Stimulated activated CD4-positive, alpha-beta T cell treated with anti-CD3 and anti-CD28 coated beads, Interleukin-12 subunit alpha, Interleukin-12 subunit beta, amount 100 ng/mL, for 4 hours (primary cell): ENCODE measurements at places on chromosomes 4 and X.

- DNase-seq, result no peak
These were observed 340.4 kb upstream of the FAT1 start for GRCh38 chr4:187064033-187064432.

GRCh38 chrX:1434871-1435240 lies 17.9 kb downstream of the ASMTL start:
- DNase-seq, result no peak

- DNase-seq, result no peak
These were observed 59.3 kb upstream of the NDP start for GRCh38 chrX:44032479-44032878.

- DNase-seq, result no peak
These were observed 109.9 kb downstream of the ZNF518B start for GRCh38 chr4:10347281-10347795.

GRCh38 chrX:72687396-72687795 lies 26.7 kb downstream of the PHKA1 start:
- no peak for DNase-seq

DNA sequence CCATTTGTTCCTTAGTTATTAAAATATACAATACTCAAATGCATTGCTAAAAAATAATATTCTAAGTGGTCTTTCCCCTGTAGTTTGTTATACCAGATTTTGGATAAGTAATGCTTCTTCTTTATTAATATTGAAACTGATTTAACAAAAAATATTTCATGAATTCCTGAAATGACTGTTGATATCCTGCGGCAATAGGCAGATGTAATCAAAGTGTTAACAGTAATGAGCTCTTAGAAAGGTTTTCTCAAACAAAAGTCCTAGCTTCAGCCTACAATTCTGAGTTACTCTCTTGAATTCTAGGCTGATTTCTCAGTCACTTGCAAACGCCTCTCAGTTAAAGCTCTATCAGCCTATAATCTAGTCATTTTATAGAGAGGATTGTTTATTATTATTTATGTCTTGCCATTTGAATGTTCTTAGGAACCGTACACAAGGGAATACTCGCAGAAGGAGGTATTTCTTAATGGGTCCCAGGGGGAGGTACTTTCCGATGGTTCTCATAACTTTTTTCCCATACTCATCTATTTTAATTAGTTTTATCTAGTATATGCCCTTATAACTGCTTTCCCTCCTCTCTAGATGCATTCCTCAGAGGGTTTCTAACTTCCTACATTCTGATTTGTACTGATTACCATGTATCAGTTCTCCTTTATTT lies 96.8 kb downstream of the FNIP2 start:
- no peak for DNase-seq

DNA sequence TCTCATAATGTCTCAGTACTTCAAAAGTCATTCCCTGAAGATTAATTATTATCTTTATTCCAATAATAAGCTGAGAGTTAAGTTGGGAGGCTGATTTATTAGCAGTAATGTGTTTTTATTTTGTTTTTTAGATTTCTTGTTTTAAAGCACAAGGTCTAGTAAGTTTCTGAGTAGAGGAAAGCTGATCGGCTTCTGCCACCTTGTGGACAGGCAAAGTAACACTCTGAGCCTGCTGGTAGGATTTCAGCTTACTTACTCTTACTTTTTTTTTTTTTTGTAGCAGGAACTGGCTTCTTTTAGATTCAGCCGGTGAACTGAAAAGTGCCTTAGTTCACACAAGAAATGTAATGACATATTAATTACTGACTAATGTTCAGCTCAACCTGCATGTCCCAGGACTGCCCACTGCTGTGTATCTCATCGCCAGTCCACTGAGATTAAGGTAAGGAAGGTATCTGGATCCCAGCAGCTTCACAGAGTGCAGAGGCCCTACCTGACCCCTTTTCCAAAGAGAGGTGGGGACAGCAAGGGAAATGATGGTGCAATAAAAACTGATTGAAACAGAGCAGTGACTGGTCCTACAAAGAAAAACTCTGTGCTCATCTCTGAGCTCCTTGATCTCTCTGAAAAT lies 126.5 kb downstream of the ADGRA3 start:
- DNase-seq, result peak; percentile 23

DNA sequence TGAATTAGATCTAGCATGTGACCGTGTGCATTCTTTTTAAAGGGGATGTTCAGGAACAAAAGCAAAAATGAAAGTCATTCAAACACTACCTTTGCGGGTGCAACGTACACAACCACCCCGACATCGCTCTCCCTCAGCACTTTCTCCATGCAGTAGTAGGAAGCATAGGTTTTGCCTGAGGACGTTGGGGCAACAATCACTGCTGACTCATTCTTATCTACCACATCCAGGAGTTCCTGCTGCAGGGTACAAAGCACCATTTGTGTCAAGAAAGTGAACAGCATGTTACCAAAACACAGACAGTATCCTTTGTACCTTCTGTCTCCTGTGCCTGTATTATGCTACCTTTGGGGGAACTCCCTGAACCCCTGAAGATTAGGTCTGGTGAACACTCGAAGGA lies 58.6 kb downstream of the DDX60L start:
- DNase-seq, result no peak

DNA sequence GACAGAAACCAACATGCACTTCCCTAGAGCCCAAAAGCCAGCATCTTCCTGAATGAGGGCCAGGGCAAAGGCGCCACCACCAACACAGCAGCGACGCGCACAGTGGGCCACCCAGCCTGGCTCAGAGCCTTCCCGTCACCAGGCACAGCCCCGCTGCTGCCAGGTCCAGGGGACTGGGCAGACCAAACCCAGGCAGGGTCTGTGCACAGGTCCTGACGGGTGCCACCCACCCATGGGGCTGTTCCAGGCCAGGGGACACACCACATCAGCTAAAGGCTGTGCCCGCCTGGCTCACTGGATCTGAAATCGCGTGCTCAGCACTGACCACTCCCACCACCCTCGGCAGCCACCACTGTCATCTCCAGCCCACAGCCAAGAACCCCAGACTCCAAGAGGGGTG lies 13.8 kb downstream of the FAM53A start:
- no peak for DNase-seq

- no peak for DNase-seq
These were observed 66.2 kb downstream of the EGF start for GRCh38 chr4:109978704-109979454.

- DNase-seq, result no peak
These were observed 46.2 kb downstream of the MAGEB5 start for GRCh38 chrX:26262121-26262523.

DNA sequence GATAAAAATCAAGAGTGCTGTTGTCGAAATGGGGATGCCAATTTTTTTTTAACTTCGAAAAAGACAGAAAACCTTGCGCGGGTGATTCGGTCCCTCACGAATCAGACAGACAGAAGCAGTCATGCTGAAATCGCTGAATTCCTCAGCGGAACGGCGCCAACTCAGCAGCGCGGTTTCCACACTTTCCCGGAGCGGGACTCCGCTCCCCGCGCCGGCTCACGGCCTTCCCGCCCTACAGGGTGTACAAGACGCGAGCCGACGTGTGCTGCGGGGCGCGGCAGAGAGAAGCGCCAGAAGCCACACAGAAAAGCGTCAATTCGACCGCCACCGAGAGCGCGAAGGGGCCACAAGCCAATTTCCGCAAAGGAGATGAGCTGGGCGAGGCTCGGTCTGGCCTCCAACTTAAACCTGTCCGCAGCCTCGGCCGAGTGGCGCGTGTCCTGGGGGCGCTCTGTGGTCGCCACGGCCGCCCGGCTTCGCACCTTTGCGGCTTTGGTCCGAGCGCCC lies 1.3 kb downstream of the NEXMIF start:
- DNase-seq, result peak; percentile 4

DNA sequence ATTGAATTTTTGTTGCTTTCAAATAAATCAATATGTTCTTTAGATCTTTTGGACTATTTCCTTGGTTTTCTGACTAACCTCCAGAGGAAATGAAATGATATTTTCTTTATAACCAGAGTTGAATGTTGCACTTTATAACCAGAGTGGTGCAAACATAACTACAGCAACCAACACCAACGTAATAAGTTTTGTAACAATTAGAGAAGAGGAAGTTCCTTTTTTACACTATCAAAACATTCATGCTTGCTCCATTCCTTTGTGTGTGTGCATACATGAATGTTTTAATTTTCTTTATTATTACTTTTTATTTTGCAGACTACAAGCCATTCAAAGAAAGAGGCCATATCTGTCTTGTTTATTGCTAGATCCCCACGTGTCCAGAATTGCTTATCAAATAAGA lies 193.0 kb upstream of the PPP3CA start:
- DNase-seq, result no peak

GRCh38 chr4:84931961-84932360 lies 34.5 kb downstream of the WDFY3 start:
- DNase-seq, result no peak

GRCh38 chrX:17414027-17414658 lies 39.1 kb downstream of the NHS start:
- no peak for DNase-seq

- peak; percentile 7 for DNase-seq
These were observed 791 bp downstream of the GUCY1B1 start for GRCh38 chr4:155759372-155760252.

DNA sequence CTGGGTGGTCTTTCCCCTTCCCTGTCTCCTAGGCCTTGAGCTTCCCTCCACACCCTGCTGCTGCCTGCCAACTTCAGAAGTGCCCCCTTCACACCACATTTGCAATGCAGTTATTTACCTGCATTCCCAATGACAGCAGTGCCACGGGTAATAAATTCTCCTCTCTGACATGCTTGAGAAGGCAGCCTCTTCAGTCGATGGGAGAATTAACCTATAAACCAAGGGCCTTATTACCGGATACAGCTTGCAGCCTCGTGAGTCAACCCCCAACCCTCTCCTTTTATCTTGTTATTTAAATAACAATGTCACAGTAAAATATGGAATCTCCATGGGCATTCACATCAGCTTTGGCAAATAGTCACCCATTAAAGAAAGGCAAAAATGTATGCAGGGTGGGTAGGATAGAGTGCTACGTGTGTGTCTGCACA lies 34.7 kb upstream of the LGI2 start:
- DNase-seq, result no peak

DNA sequence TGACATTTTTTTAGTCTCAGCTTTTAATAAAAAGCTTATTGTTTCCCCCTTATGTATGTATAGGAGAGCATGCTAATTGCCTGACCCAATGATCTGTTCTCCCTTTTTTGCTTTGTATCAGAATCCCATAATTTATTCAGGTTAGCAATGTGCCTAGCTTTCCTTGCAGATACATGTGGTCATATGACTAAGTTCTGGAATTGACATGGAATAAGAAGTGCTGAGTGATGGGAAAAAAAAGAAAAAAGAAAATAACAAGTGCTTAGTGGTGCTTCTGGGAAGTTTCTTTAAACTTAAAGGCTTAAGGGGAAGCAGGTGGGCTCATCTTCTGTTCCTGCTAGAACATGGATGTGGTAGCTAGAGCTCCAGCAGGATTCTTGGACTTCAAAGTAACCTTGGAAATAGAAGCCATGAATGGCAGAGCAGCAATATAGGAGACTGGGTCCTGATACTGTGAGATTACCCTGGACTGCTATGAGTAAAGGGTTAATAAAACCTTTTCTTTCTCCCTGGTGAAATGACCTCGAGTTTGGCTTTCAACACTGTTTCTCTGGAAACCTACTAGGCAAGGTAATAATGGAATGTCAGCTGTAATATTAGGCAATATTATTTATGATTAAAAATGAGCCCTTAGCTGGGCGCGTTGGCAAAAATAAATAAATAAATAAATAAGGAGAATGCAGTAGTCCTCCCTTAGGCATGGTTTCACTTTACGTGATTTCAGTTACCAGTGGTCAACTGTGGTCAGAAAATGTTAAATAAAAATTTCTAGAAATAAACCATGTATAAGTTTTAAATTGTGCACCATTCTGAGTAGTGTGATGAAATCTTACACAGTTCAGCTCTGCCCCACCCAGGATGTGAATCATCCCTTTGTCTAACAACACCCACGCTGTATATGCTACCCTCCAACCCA lies 16.7 kb upstream of the RBM41 start:
- no peak for DNase-seq

DNA sequence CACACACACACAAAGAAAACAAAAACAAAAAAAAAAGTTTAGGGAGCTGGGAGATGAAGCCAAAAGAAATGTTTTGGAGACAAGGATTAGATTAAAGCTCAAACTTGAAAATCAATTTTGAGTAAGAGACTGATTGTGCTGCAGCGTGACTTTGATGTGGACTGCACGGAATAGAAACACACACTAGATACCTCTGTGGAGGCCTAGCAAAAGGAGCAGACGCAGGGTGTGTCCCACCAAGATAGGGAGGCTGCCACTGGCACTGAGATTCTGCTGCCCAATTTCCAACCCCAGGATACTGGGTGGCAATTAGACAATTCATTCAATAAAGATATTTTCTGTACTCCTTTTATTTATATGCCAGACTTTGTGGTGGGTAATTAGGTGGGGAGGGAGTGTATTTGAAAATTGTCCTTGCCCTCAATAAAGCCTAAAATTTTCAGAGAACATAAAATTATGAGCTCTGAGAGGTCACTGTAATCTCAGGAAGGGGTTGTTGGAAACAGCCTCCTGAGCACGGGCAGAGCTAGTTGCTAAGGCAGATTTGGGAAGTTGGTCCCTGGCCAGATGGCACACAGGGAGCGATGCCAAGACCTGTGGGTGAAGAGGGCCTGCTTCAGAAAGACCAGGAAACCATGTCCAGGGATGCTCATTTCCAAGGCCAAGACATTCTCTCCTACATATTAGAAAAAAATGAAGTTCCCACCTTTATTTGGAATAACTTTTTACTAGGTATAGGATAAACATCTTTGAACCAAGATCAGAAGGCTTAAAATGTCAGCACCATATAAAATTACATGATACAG lies 1.9 kb upstream of the PPP3CA start:
- no peak for DNase-seq

GRCh38 chr4:84799318-84799717 lies 167.2 kb downstream of the WDFY3 start:
- no peak for DNase-seq

- DNase-seq, result no peak
These were observed 122.3 kb downstream of the ARHGAP10 start for GRCh38 chr4:147854154-147854553.

DNA sequence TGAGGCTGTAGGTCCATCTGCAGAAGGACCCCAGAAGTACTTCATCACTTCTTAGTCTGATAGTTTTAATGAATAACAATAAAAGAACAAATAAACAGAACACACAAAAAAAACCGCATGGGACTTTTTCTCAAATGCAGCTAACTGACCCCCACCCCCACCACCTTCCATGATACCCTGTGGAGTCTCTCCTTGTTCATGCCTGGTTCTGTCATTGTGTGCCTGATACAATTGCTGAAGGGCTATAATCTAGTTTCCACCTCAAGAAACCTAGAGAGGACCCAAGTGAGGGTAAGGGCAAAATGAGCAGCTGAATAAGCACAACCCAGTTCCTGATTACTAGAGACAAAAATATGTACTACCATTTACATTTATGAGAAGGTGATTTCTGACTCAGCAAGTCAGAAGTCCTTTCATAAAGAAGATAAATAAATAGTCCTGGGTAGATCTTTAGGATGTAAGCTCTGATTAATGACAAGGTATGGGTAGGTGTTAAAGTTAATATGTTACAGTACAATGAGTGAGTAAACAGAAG lies 155.1 kb downstream of the TMA16 start:
- DNase-seq, result no peak

- no peak for DNase-seq
These were observed 136.7 kb downstream of the CBLL2 start for GRCh38 chrX:22409418-22409817.
